ENCODE measurements at places on chromosomes 12 and 14. TPM values are rescaled to one million over a fixed set of nuclear protein-coding genes. Genes with fewer than 3 reads are reported as not detected.

GRCh38 chr12:39327510-39327909 lies 115.4 kb downstream of the KIF21A start:
- DNase-seq, result no peak

- no peak for DNase-seq
Measured at GRCh38 chr14:106422066-106422465, 895.7 kb downstream of the TMEM121 start.

The LAG3 gene
- 268 TPM for total RNA-seq

GRCh38 chr14:73633116-73634010 lies 11.4 kb upstream of the DNAL1 start:
- peak; percentile 74 for DNase-seq

- peak; percentile 11 for DNase-seq
Measured at GRCh38 chr12:42588524-42589464, 752 bp downstream of the PRICKLE1 start.

GRCh38 chr12:6347367-6348338 lies 5.8 kb upstream of the TNFRSF1A start:
- no peak for DNase-seq

GRCh38 chr12:28570811-28571210 lies 380.6 kb downstream of the CCDC91 start:
- no peak for DNase-seq

GRCh38 chr14:91834571-91834970 lies 32.8 kb downstream of the TC2N start:
- no peak for DNase-seq

DNA sequence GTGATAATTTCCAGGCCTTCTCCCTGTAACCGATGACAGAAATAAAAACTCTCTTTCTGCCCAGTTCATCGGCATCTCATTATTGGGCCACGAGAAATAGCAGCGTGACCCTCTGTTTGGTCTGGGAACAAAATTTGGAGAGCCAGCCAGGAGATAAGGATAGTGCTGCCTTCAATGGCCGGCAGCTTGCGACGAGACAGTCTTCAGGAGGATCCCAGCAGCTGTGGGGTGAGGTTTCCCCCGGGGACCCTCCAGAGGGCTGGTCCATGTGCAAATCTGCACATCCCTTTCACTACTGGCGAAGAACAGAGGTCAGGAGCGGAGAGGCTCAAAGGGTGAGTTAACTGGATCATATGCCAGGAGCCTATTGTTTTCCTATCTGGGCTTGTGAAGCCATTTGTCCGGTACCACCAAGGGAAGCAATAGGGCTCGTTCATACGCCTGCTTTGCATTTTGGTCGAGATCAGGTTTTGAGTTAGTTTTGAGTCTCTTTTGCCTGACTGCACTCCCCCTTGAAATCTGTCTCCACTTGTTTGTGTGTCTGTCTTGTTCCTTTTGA lies 4.8 kb downstream of the SLC39A2 start:
- no peak for DNase-seq

- DNase-seq, result no peak
Measured at GRCh38 chr14:42140001-42140400, 533.3 kb downstream of the LRFN5 start.

- peak; percentile 63 for DNase-seq
Measured at GRCh38 chr12:57838594-57839302, 7.8 kb downstream of the CTDSP2 start.

DNA sequence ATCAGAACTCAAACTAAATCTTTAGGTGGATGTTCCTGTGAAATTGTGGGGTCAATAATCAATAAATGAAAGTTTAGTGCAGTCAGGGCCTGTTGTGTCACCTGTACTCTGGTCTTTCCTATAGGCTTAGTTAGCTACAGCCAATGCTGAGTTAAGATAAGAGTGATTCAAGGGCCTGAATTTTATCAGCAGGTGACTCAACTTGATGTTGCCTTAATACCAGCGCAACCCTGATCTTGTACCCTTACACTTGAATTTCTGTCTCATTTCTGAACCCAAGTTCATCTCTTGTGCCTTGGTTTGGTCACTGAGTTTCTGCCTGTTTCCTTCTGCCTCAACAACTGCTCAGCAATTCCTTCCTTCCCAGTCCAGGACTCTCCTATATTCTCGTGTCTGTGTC lies 157.0 kb upstream of the E2F7 start:
- DNase-seq, result no peak

DNA sequence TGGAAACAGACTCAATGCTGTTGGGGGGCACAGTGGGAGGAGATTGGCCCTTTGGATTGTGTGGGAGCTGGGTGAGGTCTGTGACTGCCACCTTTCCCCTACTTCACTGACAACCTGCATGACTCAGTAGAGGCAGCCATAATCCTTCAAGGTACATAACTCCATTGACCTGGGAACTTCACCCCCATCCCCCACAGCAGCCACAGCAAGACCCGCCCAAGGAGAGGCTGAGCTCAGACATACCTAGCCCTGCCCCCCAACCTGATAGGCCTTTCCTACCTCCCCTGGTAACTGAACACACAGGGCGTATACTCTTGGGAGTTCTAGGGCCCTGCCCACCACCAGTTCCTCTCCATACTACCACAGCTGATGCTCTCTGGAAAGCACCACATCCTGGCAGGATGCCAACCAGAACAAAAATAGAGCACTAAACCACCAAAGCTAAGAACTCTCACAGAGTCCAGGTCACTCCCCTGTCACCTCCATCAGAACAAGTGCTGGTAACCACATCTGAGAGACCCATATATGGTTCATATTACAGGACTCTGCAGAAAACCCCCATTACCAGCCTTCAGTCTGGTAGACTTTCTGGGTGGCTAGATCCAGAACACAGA lies 703.9 kb downstream of the FSCB start:
- no peak for DNase-seq

DNA sequence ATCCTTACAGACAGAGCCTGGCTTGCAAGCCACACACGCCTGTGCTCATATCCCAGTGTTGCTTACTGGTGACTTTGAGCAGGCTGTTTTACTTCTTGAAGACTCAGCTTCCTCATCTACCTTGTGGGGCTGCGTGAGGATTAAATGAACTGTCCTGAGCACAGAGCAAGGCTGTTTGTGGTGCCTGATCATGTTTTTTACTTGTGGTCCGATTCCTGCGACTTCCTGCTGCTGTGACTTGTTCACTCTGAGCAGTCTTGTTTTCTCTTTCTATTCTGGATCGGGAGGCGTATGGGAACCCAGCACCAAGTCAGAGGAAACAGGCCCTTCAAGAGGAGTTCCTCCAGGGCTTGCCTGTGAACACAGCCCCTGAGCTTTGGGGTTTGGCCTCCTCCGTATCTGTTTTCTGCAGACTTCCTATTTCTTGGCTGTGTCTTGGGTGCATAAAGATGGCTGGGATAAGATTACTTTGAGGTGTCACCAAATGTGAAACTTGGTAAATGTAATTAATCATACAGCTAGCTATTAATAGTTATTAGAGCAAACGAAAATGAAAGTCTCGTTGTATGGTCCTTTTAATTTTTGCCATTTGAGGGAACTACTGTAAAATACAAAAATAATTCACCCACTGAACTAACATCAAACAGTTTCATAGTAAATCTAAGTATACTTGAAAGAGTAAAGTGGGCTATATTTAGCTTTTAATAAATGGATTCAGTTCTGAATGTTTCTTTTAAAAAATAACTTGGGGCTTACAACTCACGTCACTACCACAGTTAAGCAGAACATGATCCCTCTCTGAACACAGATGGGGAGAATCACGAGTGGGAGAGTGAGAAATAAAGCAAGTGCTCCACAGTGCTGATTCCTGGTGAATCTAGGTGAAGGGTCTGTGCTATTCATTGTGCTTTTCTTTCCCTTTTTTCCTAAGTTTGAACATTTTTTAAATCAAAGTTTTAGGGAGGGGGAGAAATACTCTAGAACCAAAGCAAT lies 251.5 kb downstream of the FOXN3 start:
- no peak for DNase-seq

The HSP90B1 gene
- total RNA-seq, result 412 TPM

The EIF2B2 gene
- 50.5 TPM for total RNA-seq

DNA sequence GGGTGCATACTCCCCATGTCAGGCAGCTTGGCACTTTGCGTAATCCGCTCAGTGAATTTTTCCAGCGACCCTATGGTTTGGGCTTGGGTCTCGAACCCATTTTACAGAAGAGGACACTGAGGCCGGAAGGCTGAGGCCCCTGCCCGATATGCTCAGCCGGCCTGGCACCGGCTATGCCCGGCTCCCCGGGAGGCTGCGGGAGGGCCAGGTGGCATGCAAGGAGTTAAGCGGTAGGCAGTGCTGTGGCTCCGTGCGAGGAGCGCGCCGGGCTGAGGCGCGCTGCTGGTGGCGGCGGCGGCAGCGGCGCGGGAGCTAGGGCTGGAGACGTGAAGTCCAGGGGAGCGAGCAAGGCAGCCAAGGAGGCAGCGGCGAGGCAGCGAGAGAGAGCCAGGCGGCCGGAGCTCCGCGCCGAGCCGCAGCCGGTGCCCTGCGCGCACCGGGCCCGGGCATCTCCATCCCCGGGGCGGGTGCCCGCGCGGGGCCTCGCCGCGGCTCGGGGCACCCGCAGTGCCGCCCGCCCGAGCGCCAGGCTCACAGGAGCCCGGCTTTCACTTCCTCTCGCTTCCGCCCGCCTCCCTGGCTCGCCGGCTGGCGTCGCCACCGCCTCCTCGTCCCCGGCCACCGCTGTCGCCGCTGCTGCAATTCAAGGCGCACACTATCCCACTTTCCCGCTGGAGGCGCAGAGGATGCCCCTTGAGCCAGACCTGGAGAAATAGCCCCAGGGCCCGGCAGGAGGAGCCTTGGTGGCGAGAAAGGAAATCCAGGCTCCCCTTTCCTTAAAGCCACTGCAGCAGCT lies at the start of gene WSCD2:
Gene WSCD2, plus strand, starts transcription at position 272 of the 796 bp plus-strand sequence. CDS start 66,545 bp downstream, outside the sequence.
- peak; percentile 15 for DNase-seq

- DNase-seq, result no peak
Measured at GRCh38 chr12:121293603-121294002, 2.9 kb downstream of the CAMKK2 start.

The NTN4 gene
- total RNA-seq, result not detected

DNA sequence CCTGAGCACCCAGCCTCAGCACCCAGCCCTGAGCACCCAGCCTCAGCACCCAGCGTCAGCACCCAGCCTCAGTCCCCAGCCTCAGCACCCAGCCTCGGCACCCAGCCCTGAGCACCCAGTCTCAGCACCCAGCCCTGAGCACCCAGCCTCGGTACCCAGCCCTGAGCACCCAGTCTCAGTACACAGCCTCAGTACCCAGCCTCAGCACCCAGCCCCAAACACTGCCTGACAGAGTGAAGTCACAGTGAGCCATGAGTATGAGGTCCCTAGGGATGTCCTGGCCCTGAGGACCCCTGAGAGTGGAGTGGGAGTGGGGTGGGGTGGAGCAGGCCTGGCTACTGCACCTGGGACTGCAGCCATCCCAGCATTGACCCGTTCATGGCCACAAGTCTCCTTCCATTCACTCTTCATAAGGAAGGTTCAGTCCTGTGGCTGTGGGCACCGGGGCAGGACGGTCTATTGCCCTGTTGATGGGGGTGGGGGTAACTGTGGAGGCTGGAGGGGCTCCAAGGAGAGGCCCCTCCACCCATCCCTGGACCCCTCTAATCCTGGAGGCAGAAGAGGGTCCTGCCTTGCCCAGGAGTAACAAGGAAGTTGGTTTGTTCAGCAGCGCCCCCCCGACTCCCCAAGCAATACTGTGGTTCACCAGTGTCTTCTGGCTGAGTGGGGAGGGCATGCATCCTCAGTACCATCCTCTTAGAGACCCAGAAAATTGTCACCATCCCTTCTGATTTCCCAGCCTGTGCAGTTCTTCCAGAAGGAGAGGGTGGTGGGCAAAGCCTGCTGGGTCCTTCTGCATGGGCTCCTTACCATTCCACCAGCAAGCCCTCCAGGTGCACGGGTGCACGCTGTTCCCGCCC lies 140.5 kb downstream of the ADGRD1 start:
- no peak for DNase-seq

The OAS2 gene
- total RNA-seq, result 104 TPM

DNA sequence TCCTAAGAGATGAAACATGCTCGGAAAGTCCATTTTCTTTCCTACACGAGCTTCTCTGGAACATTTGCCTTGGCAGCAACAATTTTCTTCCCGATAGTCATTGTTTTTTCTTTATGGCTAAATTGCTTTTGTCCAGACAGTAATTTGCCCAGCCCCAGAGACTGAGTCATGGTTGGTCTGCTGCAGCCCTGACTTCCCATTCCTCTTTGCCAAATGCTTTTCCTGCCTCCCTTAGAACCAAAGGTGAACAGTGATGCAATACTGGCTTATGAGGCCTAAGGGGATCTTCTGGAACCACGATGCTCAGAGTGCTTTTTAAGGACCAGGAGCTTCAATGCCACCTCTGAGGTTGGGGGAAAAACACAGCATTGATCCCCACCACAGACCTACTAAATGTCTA lies 1599.6 kb upstream of the TMEM132C start:
- DNase-seq, result no peak

The EML1 gene
- total RNA-seq, result 0.70 TPM

The RFX4 gene
- not detected for total RNA-seq

- no peak for DNase-seq
Measured at GRCh38 chr12:28870839-28871440, 278.1 kb upstream of the FAR2 start.

The GLIPR1L2 gene
- 0.43 TPM for total RNA-seq

- DNase-seq, result no peak
Measured at GRCh38 chr12:110565894-110566871, 16.9 kb downstream of the PPTC7 start.

DNA sequence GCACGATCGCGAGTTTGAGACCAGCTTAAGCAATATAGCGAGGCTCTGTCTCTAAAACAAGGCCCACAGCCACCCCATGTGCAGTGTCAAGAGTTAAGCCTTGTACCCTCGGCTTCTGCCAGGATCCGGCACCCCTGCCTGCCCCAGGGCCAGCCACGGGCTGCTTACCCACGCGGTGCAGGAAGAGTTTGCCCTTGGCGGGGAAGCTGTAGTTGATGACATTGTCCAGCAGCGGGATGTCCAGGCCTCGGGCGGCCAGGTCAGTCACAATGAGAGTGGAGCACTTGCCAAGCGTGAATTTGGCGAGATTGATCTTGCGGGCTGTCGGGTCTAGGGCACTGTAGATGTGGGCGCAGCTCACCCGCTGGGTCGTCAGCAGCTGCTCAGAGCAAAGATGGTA lies 13.1 kb downstream of the DDX54 start:
- DNase-seq, result no peak

DNA sequence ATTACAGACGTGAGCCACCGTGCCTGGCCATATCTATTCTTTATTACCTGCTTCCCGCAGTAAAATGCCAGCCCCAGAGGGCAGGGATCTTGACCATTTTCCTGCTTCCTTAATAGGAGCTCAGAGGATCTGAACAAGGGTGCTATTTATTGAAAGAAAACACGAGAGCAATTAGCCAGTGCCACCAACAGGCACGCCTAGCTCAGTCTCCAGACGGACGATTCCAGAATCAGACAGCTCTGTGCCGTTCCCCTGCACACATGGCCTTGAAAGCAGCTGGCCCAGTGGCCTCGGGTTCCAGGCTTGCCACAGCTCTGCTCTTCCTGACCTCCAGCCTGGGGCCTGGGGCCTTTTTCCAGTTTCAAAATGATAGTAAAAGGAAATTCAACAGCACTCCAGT lies 135.2 kb upstream of the RFLNA start:
- DNase-seq, result no peak

The LRTM2 gene
- total RNA-seq, result not detected

DNA sequence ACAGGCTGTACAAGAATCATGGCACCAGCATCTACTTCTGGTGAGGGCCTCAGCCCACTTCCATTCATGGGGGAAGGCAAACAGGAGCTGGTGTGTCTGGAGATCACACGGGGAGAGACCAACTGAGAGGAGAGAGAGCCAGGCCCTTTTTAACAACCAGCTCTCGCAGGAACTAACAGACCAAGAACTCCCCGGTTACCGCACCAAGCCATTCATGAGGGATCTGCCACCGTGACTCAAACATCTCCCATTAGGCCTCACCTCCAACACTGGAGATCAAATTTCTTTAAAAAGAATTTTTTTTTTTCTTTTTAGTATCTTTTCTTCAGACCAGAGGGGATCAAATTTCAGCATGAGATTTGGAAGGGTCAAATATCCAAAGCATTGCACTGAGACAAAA lies 16.7 kb upstream of the AQP2 start:
- DNase-seq, result no peak

Data from activated CD8-positive, alpha-beta T cell treated with anti-CD3 and anti-CD28 coated beads for 36 hours (primary cell).